ENCODE measurements at places on chromosomes 4 and X.

DNA sequence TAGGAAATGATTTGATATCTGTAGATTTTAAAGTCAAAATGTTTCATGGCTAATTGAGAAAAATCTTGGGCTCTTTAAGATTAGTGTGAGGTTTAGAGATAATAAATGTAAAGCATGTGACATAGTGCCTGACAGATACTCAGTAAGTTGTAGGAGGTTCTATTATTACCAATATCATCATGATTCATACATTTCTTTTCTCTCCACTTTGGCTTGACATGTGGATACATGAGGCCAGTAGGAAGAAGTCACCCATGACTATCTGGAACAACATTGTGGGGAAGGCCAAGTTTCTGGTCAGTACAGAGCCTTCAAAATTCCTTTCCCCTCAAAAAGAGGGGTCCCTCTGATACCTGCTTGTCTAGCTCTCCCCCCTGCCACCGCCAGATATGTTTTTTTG is 91.2 kb upstream of the SORBS2 start:
- no peak for DNase-seq

- no peak for DNase-seq
These were observed 13.3 kb downstream of the OPHN1 start for GRCh38 chrX:68419975-68420374.

GRCh38 chr4:44448521-44449461 is at the start of gene KCTD8:
TSS of gene KCTD8 (minus strand) at chr4:44448809.
- DNase-seq, result peak; percentile 71

DNA sequence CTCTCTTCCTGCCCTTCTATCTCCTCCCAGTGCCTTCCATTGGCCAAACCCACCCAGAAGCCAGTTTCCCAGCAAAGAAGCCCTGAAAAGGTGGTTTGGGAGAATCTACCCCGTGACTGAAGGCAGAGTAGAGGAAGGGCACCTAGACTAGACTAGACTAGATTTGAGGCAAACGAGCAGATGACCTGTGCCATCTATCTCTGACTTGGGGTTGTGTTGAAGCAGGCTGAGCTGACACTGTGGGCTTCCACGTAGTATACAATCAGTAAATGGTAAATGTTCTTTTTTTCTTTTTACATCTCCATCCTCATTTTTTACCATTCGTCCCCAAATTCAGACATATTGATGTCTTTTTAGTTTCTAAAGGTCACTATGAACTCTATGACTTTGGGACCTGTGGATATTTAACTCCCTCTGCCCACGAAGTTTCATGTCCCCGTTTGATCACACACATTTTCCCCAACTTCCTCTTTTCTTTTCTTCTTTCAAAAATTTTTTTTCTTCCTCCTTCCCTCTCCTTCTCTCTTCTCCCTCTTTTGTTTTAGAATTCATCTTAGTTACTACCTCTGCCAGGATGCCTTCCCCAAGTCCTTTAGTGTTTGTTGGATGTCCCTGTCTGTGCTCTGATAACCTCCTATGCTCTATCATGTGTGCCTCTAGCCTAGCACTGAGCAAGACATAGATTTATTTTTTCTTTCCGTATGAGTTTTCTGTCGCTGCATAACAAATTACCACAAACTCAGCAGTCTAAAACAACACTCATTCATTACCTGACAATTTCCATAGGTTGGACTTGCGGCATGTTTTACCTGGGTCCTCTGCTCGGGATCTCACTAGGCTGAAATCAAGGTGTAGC is 6.2 kb upstream of the AFF1 start:
- no peak for DNase-seq

DNA sequence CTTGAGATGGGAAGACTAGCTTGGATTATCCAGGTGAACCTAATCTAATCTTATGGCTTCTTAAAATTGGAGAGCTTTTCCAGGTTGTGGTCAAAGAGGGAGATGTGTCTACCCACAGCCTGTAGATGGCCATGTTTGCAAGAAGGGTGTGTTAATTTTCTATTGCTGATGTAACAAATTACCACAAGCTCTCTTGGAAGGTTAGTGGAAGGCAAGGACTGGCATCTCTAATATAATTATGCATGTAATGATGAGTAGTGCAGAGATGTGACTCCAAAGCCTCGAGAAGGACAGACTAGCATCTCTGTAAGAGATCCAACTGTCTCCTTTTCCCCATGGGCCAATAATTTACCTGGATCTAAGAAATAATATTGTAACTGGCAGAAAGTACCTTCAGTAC is 3.2 kb upstream of the ADH1B start:
- no peak for DNase-seq

DNA sequence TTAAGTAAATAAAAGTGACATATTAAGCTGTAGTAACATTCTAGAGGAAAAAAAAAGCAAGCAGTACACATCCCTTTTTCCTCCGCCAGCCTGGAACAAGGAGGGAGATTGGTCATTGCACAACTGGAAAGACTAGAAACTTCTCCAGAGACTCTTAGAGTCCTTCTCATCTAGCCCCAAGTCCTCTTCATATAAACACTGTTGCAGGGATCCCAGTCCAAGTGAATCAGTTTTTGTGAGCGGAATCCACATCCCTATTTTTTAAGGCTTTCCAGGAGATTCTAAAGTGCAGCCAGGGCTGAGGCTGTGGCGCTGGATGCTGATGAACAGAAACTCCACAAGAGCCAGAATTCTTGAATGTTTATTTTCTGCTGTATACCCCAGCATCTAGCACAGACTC is 23.8 kb downstream of the REELD1 start:
- no peak for DNase-seq

- DNase-seq, result no peak
These were observed 495.0 kb upstream of the SLIT2 start for GRCh38 chr4:19756661-19757060.

DNA sequence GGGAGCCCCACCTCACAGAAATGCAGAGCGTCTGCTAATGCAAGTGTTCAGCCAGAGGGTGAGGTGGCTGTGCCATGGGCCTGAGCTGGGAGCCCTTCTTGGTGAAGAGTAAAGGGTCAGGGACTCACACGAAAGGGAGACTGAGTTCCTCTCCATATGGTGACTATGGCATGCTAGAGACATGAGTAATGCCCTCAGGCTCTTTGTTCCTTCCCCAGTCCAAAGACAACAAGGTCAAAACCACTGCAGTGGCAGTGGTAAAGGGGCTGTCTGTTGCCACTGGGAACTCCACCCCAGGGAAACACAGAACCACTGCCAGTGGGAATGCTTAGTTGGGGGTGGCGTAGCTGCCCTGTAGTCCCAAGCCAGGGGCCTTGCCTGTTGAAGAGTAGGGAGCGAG is 22.4 kb downstream of the RAB40AL start:
- no peak for DNase-seq

GRCh38 chr4:142348613-142349021 is 497.5 kb downstream of the INPP4B start:
- no peak for DNase-seq

DNA sequence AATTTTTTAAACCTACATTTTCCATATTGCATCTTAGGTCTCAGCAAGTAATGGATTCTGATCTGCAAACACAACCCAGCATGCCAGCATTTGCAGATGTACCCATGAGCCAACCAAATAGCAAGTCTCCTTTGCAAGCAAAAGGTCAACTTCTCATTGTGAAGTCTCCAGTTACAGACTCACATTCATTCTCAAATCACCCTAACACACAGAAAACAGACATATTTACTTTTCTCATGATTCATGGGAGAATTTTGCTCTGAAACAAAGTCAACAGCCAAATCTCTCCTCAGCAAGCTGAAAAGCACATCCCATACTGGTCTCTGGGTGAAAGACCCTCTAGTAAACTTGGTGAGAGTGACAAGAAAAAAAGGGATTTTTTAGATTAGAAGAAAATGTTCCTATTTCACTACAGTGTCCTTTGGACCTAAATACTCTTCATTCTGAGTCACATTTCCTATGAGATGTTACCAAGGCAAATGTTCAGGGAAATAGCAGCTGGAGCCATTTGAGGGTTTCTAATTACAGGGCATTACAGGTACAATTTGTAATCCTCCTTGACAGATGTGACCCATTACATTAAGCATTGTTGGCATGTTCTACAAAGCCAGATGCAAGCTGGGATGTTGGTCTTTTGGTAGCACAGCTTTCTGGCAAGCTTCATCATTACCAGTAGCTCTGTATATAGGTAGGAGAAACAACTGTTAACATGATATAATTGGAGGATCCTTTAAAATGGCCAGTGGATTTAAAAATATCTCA is 383.3 kb downstream of the SMARCA1 start:
- DNase-seq, result no peak

- DNase-seq, result no peak
These were observed 27.7 kb downstream of the SLIT2 start for GRCh38 chr4:20279381-20279780.

- DNase-seq, result no peak
These were observed 793.3 kb upstream of the MAGEB2 start for GRCh38 chrX:29422034-29422433.

DNA sequence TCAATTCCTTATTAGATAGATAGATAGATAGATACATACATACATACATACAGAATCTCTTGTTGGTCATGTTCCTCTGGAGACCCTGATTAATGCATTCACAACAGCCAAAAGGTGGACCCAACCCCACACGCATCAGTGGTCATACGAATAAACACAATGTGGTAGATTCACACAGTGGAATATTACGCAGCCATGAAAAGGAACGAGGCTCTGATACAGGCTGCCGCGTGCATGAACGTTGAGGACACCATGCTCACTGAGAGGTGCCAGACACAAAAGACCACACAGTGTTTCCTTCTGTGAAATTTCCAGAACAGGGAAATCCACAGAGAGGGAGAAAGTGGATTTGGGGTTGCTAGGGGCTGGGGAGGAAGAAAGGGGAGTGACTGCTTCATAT is 136.7 kb downstream of the CRLF2 start:
- no peak for DNase-seq

GRCh38 chr4:9925750-9926439 is 95.4 kb downstream of the SLC2A9 start:
- DNase-seq, result no peak

GRCh38 chrX:47683829-47684205 is 24.8 kb upstream of the UXT start:
- DNase-seq, result no peak

GRCh38 chr4:42284030-42284429 is 113.3 kb upstream of the SHISA3 start:
- DNase-seq, result no peak

DNA sequence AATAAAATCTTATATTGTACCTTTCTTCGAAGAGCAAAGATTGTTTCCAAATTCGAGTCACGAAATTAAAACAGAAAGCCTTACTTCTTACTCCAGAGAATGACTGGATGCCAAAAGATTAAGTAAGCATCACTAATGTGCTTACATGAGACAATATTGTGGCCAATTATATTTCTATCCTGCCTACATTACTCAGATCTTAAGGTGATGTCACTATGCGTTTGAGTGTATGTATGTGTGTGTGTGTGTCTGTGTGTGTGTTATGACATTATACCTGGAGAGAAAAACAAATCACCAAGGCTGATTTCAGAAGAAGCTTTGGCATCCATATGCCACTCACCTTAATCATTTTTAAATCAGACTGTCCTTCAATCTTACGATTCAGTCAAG is 556.3 kb downstream of the PPARGC1A start:
- peak; percentile 19 for DNase-seq

- DNase-seq, result no peak
These were observed 122.8 kb upstream of the NOCT start for GRCh38 chr4:138892483-138893407.

DNA sequence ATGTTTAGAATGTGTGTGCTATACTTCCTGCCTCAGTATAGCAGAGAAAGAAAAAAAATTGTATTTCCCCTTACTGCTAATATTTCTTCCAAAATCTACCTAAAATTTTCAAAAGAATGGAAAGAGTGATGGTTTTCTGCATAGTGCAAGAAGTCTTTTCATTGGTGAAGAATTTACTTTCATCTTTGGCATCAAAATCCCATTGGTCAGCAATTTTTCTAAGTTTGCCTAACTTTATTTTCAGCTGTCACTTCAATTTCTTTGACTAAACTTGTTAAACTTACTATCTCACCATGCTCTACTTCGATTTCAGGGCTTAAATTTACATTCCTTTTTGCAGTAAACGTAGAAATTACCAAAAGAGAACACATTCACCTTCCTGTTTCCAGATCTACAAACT is 44.5 kb upstream of the MAGEB2 start:
- no peak for DNase-seq

GRCh38 chr4:127155555-127155954 is 477.2 kb upstream of the INTU start:
- no peak for DNase-seq
